H4 (cell line): ENCODE measurements at places on chromosomes 4 and X. TPM values are rescaled to one million over a fixed set of nuclear protein-coding genes. Genes with fewer than 3 reads are reported as not detected.

DNA sequence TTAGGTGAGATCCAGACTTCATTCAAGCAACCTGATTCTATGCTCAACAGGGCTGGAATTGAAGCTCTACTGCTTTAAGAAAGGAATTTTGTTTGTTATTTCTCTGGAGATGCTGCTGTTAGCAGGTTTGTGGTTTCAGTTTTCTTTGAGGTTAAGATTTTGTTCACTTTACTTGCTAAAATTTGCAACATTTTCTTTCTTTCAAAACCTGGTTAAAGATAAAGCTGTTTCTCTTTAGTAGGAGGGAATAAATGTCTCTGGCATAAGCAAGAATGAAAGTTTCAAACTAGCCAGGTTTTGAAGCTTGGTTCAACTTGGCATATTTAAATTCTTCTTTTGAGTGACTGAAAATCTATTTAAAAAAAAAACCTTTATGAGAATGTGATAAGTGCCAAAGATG is 660.6 kb upstream of the NR3C2 start:
- no peak for DNase-seq

DNA sequence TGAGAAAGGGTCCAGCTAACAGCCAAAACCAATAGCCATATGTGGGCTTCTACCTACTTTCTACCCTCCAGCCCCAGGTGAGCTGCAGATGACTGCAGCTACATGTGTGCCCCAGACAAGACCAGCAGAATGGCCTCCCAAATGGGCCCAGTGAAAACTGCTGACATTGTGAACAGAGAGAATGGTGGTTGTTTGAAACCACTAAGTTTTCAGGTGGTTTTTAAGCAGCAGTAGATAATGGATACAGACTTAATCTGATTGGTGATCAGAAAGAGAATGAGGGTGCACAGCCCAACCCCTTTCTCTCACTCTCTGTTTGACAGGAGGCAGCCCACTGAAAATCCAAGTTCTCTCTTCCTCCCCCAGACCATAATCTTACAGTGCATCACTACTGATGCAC is 42.5 kb upstream of the BBS12 start:
- DNase-seq = no peak

GRCh38 chr4:38576767-38577166 is 87.2 kb upstream of the KLF3 start:
- no peak for DNase-seq

- DNase-seq = no peak
Observed at GRCh38 chr4:111128327-111128726, 505.4 kb upstream of the PITX2 start.

GRCh38 chr4:155535802-155536454 is 130.7 kb upstream of the GUCY1A1 start:
- no peak for DNase-seq

GRCh38 chr4:89752932-89753598 is 83.9 kb downstream of the SNCA start:
- DNase-seq = peak; percentile 70

PROM1 gene
- total RNA-seq = not detected in 2 replicates

- no peak for DNase-seq
Observed at GRCh38 chr4:56123051-56123450, 174.3 kb downstream of the CEP135 start.

GRCh38 chr4:118012142-118012541 is 22.1 kb upstream of the NDST3 start:
- DNase-seq = peak; percentile 6

HSFX3 gene
- total RNA-seq = not detected in 2 replicates

- no peak for DNase-seq
Observed at GRCh38 chrX:43373032-43373431, 283.1 kb upstream of the MAOA start.

GRCh38 chr4:54727346-54727745 is 69.6 kb downstream of the KIT start:
- no peak for DNase-seq

DNA sequence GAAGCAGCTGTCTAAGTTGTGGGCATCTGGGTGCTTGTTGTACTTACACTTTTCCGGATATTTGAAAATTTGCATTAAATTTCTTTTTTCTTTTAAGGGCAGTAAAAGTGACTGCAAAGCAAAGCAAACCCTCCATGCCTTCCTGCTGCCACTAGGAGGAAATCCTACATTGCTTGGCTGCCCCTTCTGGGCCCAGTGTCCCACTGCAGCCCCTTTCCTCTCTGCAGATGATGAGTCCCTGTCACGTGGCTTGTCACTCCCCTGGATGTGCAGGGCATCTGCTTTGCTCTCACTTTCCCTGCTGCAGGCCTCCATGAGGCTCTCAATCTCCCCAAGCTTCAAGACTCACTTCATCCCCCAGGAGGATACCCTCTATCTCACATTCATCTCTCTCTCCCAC is 12.7 kb downstream of the TSR2 start:
- DNase-seq = no peak

DNA sequence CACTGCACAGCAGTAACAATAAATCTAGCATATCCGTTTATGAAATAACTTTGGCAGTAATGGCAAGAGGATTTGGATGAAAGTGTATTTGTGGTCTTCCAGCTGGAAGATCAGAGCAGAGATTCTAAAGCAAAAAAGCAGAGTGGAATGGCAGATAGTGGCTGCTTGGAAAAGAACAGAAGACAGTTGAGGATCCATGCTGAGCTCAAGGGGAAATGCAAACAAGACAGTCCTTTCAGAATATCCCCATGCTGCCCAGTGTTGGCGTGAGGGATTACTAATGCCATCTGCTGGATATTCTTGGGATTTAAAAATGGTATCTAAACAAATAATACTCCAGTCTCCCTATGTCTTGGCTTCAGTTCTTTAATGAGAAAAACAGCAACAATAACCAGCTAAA is 629.1 kb upstream of the ATOH1 start:
- peak; percentile 55 for DNase-seq

GRCh38 chrX:127129510-127129909 is 310.0 kb downstream of the PRR32 start:
- no peak for DNase-seq
